ENCODE measurements at places on chromosomes 1 and 21. TPM values are rescaled to one million over a fixed set of nuclear protein-coding genes. Genes with fewer than 3 reads are reported as not detected.

GRCh38 chr1:157652859-157653493 lies 47.6 kb downstream of the FCRL3 start:
- no peak for DNase-seq

MAP3K7CL gene
- 8.7 TPM for total RNA-seq

- no peak for DNase-seq
Measured at GRCh38 chr21:38984982-38985567, 179.3 kb downstream of the ETS2 start.

DNA sequence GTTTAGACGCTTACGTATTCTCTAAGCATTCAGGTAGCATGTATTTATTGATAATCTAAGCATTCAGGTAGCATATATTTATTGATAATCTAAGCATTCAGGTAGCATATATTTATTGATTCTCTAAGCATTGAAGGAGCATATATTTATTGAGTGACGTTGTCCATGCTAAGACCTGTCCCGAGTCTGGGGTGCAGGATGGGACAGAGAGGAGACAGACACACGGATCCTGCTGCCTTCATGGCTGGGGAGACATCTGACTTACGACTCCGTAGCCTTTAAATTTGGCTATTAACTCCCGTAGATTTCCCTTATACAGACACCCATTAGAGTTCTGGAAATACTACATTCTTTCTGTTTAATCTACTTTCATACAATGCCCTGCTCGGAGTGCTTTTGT lies 982 bp downstream of the SCCPDH start:
- no peak for DNase-seq

GRCh38 chr1:66302815-66303214 lies 231.1 kb upstream of the SGIP1 start:
- no peak for DNase-seq

DNA sequence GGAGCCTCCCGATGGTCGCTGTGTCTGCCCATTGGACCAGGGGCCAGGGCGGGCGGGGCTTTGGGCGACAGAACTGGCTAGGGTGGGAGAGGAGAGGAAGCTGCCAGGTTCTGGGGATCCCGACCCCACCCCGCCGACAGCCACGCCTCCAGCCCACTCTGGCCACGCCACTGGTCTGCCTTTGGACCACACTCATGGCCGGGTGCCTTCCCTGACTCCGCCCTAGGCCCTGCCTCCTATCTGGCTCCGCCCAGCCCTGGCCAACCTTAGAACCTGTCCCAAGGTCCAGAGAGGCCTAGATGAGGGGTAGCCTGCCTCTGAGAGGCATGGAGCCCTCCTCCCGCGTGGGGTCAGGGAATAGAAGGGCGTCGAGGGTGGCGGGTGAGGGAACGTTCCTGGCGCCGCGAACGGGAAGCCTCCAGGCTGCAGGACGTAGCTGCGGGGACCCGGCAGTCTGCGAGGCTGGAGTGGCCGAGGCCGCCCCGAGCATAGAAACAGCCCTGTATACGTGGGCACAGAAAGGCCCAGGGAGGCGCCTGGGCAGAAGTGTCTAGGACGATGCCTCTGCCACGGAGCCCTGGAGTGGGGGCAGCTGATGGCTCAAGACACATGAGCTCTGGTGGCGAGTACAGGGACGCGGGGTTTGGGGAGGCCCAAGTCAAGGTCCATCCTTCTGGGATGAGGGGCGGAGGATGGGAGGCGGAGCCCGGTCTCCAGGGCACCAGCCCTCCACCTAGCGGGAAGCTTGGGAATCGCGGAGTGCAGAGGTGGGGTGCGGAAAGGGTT lies 11.5 kb upstream of the COL16A1 start:
- DNase-seq, result peak; percentile 39

- no peak for DNase-seq
Measured at GRCh38 chr1:92404661-92405060, 82.1 kb downstream of the GFI1 start.

DNA sequence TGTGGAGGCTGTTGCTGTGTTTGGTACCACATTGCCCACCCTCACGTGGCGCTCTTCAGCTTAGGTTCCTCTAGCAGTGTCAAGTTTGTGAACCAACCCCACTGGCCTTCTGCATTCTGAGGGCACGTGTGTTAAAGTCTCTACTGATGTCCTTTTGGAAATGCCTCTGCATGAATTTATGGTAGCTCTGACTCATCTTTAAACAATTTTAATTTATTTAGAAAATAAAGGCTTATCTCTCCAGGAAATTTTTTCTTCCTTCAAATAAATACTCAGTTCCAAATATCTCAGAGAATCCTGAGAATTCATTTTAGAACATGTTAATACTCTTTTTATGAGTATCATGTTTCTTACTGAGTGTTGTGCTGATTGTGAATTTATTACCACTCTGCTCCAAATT lies 5.5 kb downstream of the CD1D start:
- DNase-seq, result no peak

MORN1 gene
- 18.6 TPM for total RNA-seq

DNA sequence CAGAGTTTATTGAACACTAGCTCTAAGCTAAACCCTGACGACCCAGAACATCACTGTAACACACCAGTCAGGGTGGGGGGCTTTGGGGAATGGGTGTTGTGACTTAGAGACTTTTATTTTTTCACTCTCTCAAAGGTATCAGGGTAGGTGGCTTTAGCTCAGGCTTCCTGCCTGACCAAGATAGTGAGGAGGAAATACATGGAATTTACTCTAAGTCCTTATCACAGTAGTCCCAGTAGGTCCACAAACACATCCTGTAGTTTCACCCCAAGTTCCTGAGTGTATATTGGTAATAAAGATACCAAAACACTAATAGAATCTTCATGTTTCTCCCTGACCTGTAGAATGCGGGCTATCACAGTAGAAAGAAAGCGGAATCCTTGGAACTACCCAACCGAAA lies 15.1 kb downstream of the GJA5 start:
- DNase-seq, result no peak
